Osteoblast (primary cell): ENCODE measurements at places on chromosomes 6 and 20.

DNA sequence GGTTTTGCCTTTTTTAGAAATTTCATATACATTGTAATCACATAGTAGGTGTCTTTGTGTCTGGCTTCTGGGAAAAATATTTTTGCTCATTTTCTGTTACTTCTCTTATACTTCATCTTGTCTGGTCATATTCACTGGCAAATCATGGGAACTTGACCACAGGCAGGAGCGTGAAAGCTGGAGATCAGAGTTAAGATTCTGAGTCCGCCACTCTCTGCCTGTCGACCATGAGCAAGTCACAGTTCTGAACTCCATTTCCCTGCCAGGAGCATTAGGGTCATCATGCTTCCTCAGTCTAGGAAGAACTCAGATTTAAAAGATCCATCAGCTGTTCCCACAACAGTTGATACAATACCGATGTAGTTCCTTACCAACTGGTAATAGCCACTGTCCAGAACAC lies 12.4 kb upstream of the SCGN start:
- DNase-seq: no peak

DNA sequence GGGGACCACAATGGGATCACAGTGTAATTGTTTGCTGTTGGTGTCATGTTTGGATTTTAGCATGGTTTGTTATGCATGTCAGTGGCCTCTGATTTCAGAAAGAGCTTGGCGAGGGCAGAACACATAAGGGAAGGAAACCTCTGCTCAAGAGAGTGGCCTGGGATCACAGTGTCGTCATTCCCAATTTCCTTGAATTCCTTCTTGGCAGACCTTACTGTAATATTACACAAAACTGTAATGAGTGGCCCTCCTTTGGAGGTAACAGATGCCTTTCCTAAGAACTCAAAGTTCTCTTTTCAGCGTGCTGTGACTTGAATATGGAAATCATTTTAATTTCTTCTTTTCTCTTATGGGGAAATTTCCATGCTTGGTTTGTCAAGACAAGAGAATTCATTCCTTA lies 46.9 kb downstream of the JAG1 start:
- DNase-seq: no peak

GRCh38 chr6:113894712-113895674 lies 37.8 kb downstream of the MARCKS start:
- no peak for DNase-seq

DNA sequence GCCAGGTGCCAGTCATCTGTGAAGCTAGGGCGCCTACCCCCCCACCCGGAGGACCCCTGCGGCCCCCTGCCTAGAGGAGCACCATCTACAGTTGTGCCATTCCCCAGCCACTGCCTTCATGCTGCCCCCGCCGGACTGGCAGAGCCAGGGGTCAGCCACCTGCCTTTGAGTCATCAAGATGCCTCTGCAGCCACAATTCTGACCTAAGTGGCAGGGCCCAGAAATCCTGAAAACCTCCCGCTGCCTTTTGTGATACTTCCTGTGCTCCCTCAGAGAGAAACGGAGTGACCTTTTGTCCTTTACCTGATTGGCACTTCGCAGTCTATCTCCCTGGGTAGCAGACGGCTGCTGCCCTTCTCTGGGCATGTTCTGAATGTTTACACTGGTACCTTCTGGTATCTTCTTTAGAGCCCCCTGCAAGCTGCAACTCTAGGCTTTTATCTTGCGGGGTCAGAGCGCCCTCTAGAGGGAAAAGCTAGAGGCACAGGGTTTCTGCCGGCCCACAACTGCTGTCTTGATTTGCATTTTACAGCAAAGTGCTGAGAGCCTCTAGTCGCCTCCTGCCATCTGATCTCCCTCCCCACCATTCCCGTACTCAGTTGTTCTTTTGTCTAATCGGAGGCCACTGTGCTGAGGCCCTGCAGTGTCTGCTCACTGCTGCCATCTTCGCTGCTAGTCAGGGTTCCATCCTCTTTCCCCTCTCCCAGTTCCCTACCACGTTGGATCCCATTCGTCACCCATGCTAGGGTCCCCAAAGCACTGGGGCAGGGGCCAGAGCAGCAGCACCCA lies 26.9 kb downstream of the SPATA2 start:
- DNase-seq: peak; percentile 91

GRCh38 chr6:46888031-46888430 lies 33.7 kb downstream of the ADGRF5 start:
- DNase-seq: no peak

- no peak for DNase-seq
Observed at GRCh38 chr6:81938991-81939732, 186.7 kb upstream of the TENT5A start.

- no peak for DNase-seq
Observed at GRCh38 chr6:114936080-114936479, 593.3 kb upstream of the HS3ST5 start.

GRCh38 chr6:113258771-113259170 lies 598.4 kb upstream of the MARCKS start:
- no peak for DNase-seq

- no peak for DNase-seq
Observed at GRCh38 chr6:89081129-89081422, 525 bp downstream of the PNRC1 start.

DNA sequence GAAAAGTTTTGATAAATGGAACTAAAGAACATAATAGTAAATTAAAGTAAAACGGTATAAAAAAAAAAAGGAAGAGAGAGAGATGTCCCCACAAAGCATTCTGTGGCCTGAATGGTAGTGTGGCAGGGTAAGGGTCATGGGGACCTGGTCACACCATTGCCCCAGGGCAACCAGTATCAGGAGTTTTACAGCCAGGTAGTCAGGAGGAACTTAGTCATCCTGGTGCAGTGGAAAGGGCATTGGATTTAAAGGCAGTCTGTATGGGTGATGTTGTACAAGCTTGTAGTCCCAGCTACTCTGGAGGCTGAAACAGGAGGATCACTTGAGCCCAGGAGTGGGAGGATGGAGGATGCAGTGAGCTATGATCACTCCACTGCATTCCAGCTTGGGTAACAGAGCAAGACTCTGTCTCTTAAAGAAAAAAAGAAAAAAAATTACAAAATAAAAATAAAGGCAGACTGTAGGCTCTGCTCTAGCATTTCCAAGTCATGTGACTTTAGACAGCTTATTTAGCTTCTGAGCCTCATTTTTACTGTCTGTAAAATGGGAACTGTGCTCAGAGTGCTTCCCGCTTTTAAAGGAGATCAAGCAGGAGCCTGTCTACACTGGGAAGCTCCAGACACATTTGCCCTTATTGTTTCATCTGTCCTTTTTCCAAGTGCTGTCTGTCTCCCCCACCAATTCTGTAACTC lies 112.8 kb upstream of the ARMC2 start:
- DNase-seq: no peak

DNA sequence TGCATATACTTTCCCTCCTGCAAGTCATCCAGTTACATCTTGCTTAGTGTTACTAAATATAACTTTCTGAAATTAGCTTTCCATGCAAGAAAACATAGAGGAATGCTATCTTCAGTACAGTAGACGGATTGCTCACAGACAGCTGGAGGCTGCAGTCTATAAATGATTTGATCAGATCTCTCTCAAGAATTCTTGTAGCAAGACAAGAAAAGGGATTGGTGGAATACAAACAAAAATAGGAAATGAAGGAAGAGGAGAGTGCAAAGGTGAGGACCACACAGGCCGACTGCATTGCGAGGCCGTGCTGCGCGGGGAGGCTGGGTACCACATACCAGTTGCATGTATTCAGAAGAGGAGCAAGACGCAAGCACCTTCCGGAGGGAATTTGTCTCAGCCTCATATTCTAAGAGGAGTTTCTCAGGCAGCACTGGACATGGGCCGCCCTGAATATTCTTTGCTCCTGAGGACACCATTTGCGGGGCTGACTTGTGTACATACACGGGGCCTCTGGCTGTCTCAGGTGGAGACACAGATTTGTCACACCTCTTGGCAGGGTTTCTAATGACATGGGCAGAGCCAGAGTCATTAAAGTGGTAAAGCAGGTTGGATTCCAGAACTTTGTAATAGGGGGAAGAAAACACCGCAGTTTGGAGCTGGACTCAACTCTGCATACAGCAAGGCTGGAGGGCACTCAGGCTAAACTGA lies 22.7 kb upstream of the KIF25 start:
- DNase-seq: peak; percentile 87

DNA sequence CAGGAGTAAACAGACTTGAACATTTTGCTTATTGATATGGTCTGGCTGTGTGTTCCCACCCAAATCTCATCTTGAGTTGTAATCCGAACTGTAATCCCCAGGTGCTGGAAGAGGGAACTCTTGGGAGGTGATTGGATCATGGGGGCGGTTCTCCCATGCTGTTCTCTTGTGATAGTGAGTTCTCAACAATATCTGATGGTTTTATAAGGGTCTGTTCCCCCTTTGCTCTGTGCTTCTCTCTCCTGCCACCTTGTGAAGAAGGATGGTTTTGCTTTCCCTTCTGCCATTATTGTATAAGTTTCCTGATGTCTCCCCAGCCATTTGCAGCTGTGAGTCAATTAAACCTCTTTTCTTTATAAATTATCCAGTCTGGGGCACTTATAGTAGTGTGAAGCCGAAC lies 40.0 kb downstream of the MYLIP start:
- DNase-seq: no peak

- DNase-seq: no peak
Observed at GRCh38 chr6:14228571-14228970, 111.0 kb downstream of the CD83 start.

GRCh38 chr6:42051268-42051653 lies 937 bp downstream of the TAF8 start:
- no peak for DNase-seq

DNA sequence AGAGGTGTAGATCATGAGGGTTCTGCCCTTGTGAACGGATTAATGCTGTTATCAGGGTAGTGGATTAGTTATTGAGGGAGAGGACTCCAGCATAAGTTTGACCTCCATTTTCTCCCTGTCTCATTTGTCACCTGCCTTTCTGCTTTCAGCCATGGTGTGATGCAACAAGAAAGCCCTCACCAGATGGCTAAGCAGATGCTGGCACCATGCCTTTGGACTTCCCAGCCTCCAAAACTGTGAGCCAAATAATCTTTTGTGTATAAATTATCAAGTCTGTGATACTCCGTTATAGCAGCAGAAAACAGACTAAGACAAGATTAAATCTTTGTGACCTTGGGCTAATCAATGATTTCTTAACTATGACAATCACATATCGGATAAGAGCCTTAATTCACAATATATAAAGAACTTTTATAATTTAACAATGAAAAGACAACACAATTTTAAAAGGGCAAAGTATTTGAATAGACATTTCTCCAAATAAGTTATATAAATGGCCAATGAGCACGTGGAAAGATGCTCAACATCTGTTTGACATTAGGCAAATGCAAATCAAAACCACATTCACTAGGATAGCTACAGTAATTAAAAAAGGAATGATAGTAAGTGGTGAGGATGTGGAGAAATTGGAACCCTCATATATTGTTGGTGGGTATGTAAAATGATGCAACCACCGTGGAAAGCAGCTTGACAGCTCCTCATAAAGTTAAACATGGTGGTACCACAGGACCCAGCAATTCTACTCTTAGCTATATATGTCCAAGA lies 45.3 kb upstream of the IFNGR1 start:
- no peak for DNase-seq

DNA sequence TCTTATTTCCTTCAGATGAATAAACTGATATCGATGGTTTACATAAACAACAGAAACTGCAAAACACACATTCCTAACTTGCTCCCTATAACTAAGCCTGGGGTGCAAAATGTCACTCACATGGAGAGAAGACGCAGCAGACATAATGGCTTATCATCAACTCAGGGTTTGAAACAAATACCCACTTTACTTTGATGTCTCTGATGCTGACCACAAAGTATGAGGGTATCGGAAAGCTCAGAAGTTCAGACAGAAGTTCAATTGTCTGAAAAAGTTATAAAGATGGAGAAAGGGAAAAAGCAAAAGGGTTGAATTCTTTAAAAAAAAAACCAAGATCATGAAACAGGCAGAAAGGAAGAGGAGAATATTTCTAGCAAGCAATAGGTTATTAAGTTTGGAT lies 102.7 kb downstream of the FOXC1 start:
- DNase-seq: no peak

DNA sequence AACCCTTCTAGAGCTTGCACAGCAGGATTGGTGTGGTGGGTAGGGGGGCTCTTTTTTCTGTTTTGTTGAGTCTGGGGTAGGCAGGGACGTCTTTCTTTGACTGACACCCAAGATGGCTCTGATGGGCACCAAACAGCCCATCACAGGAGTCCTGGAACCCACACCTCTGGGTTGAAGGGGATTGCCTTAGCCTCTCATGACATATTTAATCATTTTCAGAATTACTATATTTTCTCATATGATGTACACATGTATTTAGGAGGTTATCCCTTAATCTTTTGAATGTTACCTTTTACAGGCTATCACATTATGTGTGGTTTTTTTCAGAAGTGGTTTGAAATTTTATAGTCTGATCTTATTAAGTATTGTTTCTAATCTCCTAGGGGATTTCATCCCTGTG lies 64.6 kb downstream of the RPP40 start:
- no peak for DNase-seq

DNA sequence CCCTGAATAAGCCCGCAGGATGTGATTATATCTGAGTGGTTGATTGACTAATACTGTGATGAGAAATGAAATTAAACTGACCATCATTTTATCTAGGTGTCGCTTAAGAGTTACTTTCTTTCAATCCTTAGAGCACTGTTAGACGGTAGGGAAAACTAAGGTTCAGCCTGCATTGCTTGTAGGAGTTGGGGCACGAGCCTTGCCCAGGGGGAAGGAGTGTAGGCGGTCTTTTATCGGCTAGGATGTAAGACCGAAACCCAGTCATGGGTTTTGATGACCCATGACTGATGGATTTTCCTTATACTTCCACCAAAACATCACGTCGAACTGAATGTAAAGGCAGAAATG lies 392 bp upstream of the TASP1 start:
- peak; percentile 62 for DNase-seq

DNA sequence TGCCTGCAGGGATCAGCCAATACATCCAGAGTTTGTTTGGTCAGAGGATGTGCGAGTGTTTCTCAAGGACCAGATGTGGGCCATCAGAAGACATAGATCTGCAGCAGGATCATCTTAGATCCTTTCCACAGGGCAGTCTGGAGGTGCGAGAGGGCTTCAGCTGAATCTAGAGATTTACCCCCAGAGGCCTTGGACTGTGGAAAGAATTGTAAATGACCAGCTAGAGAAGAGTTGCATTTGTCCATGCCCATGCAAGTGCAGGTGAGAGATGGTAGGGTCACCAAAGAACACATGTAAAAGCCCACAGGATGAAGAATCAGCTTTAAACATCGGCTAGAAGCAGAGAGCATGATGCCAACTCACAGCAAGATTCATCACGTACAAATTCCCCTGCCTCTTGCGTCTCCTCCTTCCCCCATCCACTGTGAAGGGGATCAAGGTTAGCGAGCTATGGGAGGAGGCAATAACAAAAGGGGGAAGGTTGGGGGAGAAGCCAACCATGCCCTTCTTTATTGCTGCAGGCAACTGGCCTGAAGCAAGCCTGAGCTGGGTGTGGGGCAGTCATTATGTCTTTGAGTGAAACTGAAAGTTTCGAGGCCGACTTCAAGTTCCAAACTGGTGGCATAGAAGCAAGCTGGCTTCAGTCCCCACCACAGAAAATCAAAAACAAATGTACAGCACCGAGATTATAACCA lies 83.5 kb downstream of the SCML4 start:
- no peak for DNase-seq

- DNase-seq: no peak
Observed at GRCh38 chr6:107539409-107539808, 49.5 kb downstream of the SOBP start.
